Stimulated activated CD4-positive, alpha-beta T cell treated with anti-CD3 and anti-CD28 coated beads, Interleukin-1b, Interleukin-23, amount 100 ng/mL, for 48 hours (primary cell): ENCODE measurements at places on chromosomes 16 and 17.

GRCh38 chr16:22762486-22762885 is 51.5 kb upstream of the HS3ST2 start:
- DNase-seq: no peak

- DNase-seq: no peak
Measured at GRCh38 chr16:51151435-51151960, 428 bp upstream of the SALL1 start.

- peak; percentile 75 for DNase-seq
Measured at GRCh38 chr17:2050300-2051060, 4.4 kb upstream of the HIC1 start.

- DNase-seq: no peak
Measured at GRCh38 chr17:37769050-37769449, 24.2 kb upstream of the HNF1B start.

GRCh38 chr17:55794725-55795482 is 44.1 kb downstream of the PCTP start:
- no peak for DNase-seq

- peak; percentile 29 for DNase-seq
Measured at GRCh38 chr17:4939546-4939795, 375 bp downstream of the SLC25A11 start.

- DNase-seq: no peak
Measured at GRCh38 chr16:2235695-2236336, 428 bp upstream of the DNASE1L2 start.

DNA sequence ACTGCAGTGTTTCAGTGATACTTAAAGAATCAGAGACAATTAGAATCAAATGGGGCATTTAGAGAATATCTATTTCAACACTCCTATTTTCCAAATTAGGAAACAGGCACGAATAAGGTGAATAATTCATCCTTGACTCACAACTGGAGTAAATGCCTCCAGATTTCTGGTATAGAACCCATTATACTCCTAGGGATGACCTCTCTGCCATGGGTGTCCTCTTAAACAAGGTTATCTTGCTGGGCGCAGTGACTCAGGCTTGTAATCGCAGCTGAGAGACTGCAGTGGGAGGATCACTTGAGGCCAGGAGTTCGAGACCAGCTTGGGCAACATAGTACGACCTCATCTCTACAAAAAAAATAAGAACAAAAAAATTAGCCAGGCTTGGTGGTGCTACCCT is 139.8 kb upstream of the ELAC2 start:
- no peak for DNase-seq

- DNase-seq: no peak
Measured at GRCh38 chr17:82396601-82397435, 21.3 kb upstream of the HEXD start.

- DNase-seq: no peak
Measured at GRCh38 chr16:27432558-27432957, 30.6 kb downstream of the IL21R start.

DNA sequence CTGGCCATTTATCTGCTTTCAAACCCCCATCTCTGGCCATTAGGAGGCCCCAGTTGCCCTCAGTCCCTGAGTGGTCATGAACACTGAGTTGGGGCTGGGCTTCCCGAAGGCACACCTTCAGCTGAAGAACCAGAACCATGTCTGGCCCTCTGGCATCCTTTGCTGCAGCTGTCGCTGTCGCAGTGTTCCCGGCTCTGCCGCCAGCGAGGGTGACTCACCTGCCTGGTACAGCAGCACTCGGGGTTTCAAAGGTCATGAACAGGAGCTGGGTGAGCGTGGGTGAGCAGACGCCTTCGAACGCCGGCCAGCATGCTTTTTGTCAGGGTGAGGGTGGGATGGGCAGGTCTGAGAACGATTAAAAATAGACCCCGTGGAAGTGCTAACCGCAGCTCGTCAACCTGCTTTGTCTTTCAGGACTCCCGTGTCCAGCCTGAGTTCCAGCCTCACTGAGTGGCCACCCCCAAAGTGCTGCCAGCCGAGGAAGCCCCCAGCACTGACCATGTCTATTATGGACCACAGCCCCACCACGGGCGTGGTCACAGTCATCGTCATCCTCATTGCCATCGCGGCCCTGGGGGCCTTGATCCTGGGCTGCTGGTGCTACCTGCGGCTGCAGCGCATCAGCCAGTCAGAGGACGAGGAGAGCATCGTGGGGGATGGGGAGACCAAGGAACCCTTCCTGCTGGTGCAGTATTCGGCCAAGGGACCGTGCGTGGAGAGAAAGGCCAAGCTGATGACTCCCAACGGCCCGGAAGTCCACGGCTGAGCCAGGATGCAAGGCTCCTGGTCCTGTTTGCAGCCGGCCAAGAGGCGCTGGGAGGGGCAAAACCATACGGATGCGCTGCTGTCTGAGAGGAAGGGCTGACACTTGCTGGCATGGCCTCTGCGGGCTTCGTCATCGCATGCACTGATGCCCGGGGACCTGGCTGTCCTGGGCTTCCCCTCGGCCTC is 7.6 kb downstream of the SNN start:
- peak; percentile 47 for DNase-seq

- DNase-seq: no peak
Measured at GRCh38 chr16:75754141-75754540, 27.9 kb upstream of the CPHXL start.

DNA sequence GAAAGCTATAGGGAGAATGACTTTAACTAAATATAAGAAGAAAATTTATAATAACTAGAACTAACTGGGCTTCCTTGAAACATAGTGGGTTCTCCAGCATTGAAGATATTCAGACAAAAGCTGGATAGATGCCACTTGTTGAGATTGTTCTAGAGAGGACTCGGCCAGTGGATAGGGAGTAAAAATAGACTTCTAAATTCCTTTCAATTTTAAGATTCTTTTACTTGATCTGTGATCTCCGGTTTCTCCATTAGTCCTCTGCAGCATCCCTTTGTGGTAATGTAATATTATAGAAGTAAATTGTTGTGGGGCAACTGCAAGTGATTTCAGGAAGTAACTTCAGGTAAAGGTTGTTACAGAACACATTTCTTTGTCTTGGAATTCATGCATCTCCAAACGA is 10.3 kb upstream of the RARA start:
- no peak for DNase-seq

GRCh38 chr17:4585638-4585994 is 1.3 kb downstream of the SMTNL2 start:
- no peak for DNase-seq

DNA sequence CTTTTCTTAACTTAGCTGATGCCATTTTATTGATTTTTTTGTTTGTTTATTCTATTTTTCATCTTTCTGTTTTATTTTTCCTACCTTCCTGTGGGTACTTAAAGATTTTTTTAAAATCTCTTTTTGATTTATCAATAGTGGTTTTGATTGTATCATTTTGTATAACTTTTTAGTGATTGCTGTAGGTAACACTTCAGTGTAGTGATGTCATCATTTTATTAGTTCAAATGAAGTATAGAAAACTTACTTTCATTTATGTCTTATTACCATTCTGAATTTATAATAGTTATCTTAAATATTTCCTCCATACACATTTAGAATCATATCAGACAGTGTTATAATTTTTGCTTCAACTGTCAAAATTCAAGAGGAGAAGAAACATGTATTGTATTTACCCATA is 115.9 kb downstream of the PHKB start:
- no peak for DNase-seq

DNA sequence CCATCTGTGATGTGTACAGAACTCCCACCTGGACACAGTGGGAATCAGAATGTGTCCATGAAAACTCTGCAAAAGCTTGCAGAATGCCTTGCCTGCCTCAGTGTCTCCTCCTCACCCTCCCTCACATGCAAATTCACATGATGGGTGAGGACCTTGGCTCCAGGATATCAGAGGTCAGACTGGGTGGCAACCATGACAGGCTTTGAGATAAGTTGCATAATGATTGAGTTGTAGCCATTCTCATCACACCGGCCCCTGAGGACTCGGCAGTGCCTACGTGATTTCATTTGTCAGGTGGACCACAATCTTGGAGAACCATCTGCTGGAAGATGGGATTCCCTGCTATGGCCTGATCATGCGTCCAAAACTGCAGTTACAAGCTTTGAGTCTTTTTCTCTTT is 3.9 kb upstream of the ADCY9 start:
- DNase-seq: no peak

GRCh38 chr17:27649929-27650328 is 18.9 kb downstream of the LGALS9 start:
- DNase-seq: no peak

GRCh38 chr16:24504472-24505345 is 34.7 kb upstream of the RBBP6 start:
- peak; percentile 55 for DNase-seq

- DNase-seq: no peak
Measured at GRCh38 chr17:36846410-36847292, 90.6 kb upstream of the LHX1 start.

DNA sequence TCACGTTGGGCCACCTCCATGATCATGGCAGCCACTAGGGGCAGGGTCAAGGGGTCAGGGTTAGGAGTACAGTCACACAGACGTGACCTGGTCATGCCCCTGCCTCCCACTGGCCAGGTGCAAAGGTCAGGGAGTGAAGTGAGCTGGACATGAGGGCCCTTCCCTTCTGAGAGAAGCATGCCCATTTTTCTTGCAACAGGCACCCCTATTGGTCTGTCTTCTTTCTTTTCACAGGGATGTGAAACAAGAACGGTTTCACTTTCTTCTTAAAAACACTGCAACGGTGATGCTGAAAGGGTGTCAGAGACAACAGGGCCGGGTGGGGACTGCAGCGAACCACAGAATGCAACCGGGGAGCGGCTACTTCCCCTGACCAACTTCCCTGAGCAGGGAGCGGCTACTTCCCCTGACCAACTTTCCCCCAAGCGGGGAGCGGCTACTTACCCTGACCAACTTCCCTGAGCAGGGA is 52.1 kb upstream of the DOC2B start:
- no peak for DNase-seq

DNA sequence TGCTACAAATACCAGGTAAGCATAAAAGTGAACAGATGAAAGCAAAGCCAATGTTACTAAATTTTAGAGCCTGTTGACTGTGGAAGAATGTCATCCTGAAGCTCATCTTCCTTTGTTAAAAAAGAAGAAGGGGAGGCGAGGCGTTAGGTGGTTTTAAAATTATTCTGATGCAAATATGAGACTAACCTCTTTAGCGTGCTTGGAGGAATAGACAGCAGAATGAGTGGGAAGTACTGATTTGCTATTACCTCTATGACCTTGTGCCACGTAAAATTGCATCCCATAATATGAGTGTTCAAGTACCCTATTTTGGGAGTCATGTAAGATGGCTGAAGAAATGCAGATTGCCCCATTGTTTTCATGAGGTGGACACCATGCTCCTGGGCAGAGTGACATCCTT is 95.7 kb downstream of the ELAC2 start:
- no peak for DNase-seq

DNA sequence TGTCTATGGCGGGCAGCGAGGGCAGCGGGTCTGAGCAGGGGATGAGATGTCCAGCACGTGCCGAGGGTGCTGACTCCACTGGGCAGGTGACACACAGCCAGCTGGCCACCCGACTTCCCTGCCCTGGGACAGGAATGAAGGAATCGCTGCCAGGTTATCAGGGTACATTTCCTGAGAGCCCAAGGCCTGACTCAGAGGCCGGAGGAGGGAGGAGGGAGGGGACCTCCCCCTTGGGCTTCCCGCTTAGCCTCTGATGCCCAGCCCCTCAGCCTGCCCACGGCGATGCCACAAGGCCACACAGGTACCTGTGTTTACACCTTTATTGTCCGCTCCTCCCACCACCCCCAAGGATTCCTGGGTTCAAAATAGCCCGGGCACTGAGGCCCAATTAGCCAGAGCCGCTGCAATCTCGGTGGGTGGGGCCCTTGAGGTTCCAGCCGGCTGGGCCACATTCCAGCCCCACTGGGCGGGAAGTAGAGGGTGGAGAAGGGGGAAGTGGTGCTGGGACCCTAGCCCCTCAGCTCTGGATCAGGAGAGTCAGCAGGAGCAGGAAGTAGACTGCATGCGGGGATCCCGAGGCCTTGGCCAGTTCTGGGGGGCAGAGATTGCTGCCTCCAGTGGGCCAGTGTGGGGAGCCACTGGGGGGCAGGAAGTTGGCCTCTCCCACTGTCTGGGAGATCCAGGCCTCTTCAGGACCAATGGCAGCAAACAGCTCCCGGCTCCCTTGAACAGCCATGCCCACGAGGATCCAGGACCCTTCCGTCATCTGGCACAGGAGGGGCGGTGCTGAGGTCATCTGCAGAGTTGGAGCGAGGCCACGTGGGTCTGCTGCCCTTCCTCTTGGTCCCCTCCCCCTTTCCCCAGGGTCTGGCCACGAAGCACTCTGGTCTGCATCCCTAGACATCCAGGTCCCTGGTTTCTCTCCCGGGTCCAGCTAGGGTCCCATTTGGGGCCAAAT is 3.4 kb upstream of the PRSS8 start:
- DNase-seq: no peak

GRCh38 chr16:22813223-22813947 is 577 bp upstream of the HS3ST2 start:
- DNase-seq: peak; percentile 33

- DNase-seq: no peak
Measured at GRCh38 chr16:18803569-18804462, 2.5 kb upstream of the ARL6IP1 start.

- DNase-seq: peak; percentile 31
Measured at GRCh38 chr17:41863074-41863848, 2.0 kb downstream of the KLHL11 start.

DNA sequence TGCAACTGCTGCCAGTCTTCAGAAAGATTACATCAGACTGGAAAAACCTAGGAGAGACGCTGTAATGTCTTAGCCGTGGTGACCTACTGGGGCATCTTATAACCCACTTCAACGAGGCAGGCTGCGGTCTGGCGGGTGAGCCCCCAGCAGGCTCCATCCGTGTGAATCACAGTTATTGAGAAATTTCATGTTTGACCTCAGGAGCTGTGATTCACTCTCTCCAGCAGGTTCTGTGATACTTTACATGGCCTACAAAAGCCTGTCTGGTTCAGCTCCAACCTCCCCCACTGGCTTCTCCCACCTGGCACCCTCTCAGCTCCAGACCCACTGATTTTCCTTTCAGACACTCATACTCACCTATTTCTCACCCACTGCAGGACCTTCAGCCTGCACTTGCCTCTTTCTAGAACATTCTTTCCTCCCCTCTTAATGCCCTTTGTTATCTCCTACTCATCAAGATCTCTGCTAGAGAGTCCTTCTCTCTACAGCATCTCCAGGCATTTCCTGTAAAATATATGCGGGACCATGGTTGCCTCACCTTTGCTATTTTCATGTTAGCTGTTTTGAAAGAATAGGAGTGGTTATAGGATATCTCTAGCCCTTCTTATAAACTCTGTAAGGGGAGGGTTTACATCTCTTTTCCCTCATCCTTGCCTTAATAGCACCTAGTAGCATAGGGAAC is 227.9 kb downstream of the MAF start:
- peak; percentile 49 for DNase-seq

GRCh38 chr16:66850115-66850815 is 6.1 kb downstream of the CA7 start:
- no peak for DNase-seq

- no peak for DNase-seq
Measured at GRCh38 chr17:61247439-61247838, 152.2 kb upstream of the TBX2 start.
